ENCODE measurements at places on chromosomes 1 and 21.

DNA sequence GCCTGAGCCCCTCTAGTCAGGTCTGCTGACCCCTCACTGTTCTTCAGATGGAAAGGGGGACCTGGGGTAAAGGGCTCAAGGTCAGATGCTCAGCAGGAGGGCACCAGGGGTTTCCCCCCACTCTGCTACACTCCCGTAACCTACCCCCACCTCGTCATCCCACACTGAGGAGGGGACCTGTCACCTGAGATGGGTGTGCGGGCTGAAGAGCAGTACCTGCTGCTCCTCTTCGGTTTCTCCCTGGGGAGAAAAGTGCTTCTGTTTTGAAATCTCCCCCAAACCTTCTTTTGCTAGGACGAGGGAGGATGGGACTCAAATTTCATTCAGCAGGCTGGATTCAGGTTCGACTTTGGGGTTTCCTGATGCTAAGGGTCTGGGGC is 65.2 kb downstream of the SYT2 start:
- no peaks in the 10 kb centered on the region for H3K36me3 ChIP-seq
- no peak overlapping the region for H3K27ac ChIP-seq
- DNase-seq: no peak

- H3K36me3 ChIP-seq: no peaks in the 10 kb centered on the region
- H3K27me3 ChIP-seq: peaks cover 53% of the 10 kb centered on the region
- H3K4me3 ChIP-seq: no peak overlapping the region
- no peak overlapping the region for H3K27ac ChIP-seq
- H3K4me1 ChIP-seq: no peaks in the 10 kb centered on the region
- no peak for DNase-seq
Observed at GRCh38 chr1:47460456-47460855, 22.6 kb downstream of the FOXD2 start.

DNA sequence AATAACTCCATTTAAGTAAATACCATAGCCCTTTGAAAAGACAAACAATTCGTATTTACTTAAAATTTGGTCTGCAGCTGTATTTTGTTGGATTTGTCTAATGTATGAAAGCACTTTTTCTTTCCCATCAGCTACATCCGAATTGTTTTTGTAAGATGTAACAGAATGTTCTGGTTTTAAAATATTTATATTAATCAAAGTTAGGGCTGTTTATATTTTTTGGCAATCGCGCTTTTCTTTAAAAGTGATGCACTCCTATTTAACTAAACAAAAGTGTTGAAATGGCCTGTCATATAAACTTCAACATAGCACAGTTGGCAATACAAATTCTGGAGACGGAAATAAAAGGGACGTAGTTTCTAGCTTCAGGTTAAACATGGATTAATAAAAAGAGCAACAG is 216.3 kb upstream of the ADGRL2 start:
- no peak overlapping the region for H3K4me3 ChIP-seq
- H3K36me3 ChIP-seq: no peaks in the 10 kb centered on the region
- H3K4me1 ChIP-seq: peaks cover 9% of the 10 kb centered on the region
- no peaks in the 10 kb centered on the region for H3K27me3 ChIP-seq

GRCh38 chr1:6861075-6861724 is 75.9 kb downstream of the CAMTA1 start:
- no peak overlapping the region for H3K27ac ChIP-seq
- H3K36me3 ChIP-seq: peaks cover 6% of the 10 kb centered on the region
- H3K4me3 ChIP-seq: no peak overlapping the region
- no peaks in the 10 kb centered on the region for H3K27me3 ChIP-seq
- peaks cover 12% of the 10 kb centered on the region for H3K4me1 ChIP-seq

GRCh38 chr1:163361123-163361934 is 39.6 kb downstream of the NUF2 start:
- DNase-seq: no peak
- no peaks in the 10 kb centered on the region for H3K36me3 ChIP-seq
- no peaks in the 10 kb centered on the region for H3K27me3 ChIP-seq
- H3K4me1 ChIP-seq: no peaks in the 10 kb centered on the region
- no peak overlapping the region for H3K4me3 ChIP-seq
- H3K27ac ChIP-seq: no peak overlapping the region
